ENCODE measurements at places on chromosomes 3 and 15.

- no peaks in the 10 kb centered on the region for H3K27me3 ChIP-seq
- no peak for DNase-seq
- no peak overlapping the region for H3K4me3 ChIP-seq
- no peak overlapping the region for H3K27ac ChIP-seq
- peaks cover 48% of the 10 kb centered on the region for H3K4me1 ChIP-seq
- no peaks in the 10 kb centered on the region for H3K36me3 ChIP-seq
Observed at GRCh38 chr3:107627962-107628542, 105.3 kb downstream of the BBX start.

- DNase-seq: peak; percentile 43
- H3K36me3 ChIP-seq: peaks cover 82% of the 10 kb centered on the region
- H3K4me3 ChIP-seq: peak overlapping the region; percentile 78
- H3K4me1 ChIP-seq: peaks cover 79% of the 10 kb centered on the region
- peak overlapping the region; percentile 93 for H3K27ac ChIP-seq
- H3K27me3 ChIP-seq: no peaks in the 10 kb centered on the region
Observed at GRCh38 chr15:85581495-85581894, 201.1 kb downstream of the AKAP13 start.

GRCh38 chr3:112639455-112640225 lies 1.3 kb downstream of the CCDC80 start:
- no peaks in the 10 kb centered on the region for H3K36me3 ChIP-seq
- no peak overlapping the region for H3K27ac ChIP-seq
- peaks cover 4% of the 10 kb centered on the region for H3K27me3 ChIP-seq
- no peak for DNase-seq

DNA sequence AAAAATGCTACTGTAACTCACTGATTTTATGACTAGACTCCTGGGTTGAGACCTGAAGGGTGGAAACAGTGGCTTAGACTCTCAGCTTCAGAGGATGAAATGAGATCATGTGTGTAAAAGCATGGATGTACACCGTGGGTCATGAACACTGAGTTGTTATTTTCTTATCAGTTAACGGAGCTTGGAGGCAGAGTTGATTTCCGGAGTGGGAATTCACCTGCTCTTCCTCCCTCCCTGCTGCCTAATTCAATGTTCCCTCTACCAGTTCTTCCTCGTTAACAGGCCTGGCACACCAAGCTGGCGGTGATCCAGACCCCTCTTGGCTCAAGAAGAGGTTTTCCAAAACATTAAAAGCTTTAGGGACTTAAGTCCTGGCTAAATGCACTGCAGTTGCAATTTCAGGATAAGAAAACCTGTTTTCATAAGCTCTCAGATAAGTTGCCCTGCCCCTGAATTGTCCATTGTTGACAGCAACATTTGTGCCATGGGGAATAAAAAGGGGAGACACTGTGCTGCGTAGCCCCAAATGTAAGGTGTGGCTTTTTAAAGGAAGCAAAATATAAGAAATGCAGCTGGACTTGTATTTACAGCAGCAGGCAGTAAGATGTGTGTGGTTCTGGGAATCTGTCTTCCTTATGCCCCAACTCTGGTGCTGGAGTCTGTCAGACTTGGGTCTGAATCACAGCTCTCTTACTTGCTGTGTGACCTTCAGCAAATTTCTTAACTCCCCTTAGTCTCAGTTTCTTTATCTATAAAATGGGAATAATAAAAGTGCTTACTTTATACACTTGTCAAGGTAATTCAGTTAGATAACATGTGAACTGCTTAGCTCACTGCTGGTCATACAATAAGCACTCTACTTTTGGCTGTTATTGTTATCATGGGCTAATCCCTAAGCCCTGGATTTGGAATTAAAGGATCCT lies 9.9 kb downstream of the PDIA5 start:
- DNase-seq: no peak
- H3K36me3 ChIP-seq: peaks cover 16% of the 10 kb centered on the region

- peaks cover 13% of the 10 kb centered on the region for H3K4me1 ChIP-seq
- H3K27me3 ChIP-seq: peaks cover 11% of the 10 kb centered on the region
- no peak overlapping the region for H3K4me3 ChIP-seq
- no peaks in the 10 kb centered on the region for H3K36me3 ChIP-seq
Observed at GRCh38 chr3:9917820-9918219, 922 bp downstream of the IL17RC start.

DNA sequence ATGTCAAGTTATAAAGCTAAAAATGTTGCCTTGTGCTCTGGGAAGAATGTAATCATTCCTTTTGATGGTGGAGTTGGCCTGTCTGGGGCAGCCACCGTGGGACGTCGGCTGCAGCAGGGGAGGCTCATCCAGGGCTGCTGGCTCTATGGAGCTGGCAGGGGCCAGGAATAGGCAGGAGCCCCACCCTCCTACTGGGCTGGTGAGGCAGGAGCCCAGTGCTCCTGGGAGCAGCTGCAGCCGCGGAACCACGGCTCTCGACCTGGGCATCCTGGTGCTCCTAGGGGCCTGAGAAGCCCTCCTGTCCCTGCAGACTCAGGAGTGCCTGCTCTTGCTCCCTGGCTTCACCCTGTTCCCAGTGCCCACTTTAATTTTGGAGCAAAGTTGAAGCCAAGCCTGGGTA lies 127.1 kb downstream of the DIPK2A start:
- no peak for DNase-seq
- no peak overlapping the region for H3K4me3 ChIP-seq
- no peaks in the 10 kb centered on the region for H3K4me1 ChIP-seq
- no peaks in the 10 kb centered on the region for H3K36me3 ChIP-seq
